ENCODE measurements at places on chromosomes 7 and 10. TPM values are rescaled to one million over a fixed set of nuclear protein-coding genes. Genes with fewer than 3 reads are reported as not detected.

Gene ZNF488
- 1.2 TPM for total RNA-seq

DNA sequence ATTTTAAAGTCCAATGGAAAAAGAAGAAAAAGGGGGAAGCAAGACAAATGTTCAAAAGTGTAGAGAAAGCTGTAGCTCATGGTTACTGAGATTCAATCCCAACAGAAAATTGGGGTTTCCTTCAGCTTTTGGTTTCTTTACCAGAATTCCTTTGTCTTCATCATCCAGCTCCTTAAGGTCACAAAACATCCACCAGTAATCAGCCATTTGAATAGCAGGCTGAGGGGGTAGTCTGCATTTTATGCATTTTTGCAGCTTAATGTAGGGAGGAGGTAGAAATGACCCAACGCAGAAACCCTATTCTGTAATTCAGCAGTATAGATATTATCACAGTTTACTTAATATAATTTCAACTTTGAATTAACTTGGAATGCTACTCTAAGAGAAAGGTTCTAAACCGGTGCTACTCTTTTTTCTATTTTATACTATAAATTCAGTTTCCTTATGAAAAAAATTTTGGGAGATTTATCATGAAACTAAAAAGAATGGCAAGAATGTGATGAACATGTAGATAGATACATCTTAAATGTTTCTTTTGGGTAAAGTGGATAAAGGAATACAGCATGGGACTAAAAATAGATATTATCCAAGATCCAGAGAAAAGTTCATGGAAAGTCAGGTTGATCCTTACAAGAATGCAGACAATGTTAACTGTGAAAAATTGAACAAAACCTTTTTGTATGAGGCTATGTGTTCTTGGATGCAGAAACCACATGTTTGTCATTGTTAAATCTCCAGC, 596.9 kb downstream of the PHTF2 start:
- H3K27ac ChIP-seq = no peak overlapping the region
- H3K4me3 ChIP-seq = no peak overlapping the region
- no peaks in the 10 kb centered on the region for H3K36me3 ChIP-seq

DNA sequence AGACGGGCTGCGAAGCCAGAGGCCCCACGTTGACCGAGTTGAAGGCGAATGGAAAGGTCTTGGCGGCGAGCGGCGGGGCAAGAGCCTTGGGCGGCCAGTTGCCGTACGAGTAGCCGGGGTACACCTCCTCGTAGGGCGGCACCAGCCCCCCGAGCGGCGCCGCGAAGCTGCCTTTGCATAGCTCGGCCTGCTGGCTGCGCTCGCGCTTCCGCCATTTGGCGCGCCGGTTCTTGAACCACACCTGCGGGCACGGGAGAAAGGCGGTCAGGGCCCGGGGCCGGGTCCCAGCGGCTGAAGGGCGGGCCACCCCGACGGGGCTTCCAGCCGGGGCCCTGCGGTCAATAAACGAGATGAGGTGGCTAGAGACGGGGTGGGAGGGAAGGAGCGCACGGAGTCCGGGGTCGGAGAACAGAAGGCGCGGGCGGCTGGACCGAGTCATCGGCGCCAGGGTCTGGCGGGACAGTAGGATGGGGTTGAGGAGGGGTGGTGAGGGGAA, 4.8 kb downstream of the ELOVL3 start:
- H3K27me3 ChIP-seq = peaks cover 31% of the 10 kb centered on the region
- DNase-seq = no peak
- H3K36me3 ChIP-seq = no peaks in the 10 kb centered on the region
- H3K4me3 ChIP-seq = peak overlapping the region; percentile 28

- H3K4me3 ChIP-seq = no peak overlapping the region
- H3K4me1 ChIP-seq = peaks cover 5% of the 10 kb centered on the region
- no peak overlapping the region for H3K27ac ChIP-seq
- peak; percentile 28 for DNase-seq
Measured at GRCh38 chr7:139854124-139854511, 25.1 kb downstream of the TBXAS1 start.

- H3K36me3 ChIP-seq = peaks cover 46% of the 10 kb centered on the region
- no peak overlapping the region for H3K4me3 ChIP-seq
- peak overlapping the region; percentile 7 for H3K27ac ChIP-seq
- peaks cover 60% of the 10 kb centered on the region for H3K4me1 ChIP-seq
Measured at GRCh38 chr10:112967200-112967599, 17.2 kb downstream of the TCF7L2 start.

Gene ACSM6
- total RNA-seq = not detected

GRCh38 chr10:4046030-4046429, 261.0 kb upstream of the KLF6 start:
- H3K27ac ChIP-seq = no peak overlapping the region
- no peaks in the 10 kb centered on the region for H3K27me3 ChIP-seq
- peaks cover 7% of the 10 kb centered on the region for H3K4me1 ChIP-seq
- no peak overlapping the region for H3K4me3 ChIP-seq
- DNase-seq = no peak

DNA sequence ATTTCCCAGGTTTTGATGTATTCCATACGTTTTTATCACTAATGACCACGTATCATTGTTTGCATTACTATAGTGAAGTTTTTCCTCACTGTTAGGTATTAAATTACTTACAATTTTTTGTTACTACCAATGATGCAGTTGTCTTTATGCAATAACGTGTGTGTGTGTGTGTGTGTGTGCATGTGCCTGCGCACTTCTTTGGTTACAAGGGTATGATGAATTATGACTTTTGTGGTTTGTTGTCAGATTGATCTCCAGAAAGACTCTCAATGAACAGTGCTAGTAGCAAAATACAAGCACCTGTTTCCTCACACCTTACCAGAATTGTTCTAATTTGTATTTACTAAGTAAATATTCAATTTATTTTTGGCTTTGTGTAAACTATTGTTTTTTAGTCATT, 51.5 kb downstream of the MCMBP start:
- no peak for DNase-seq
- no peaks in the 10 kb centered on the region for H3K4me1 ChIP-seq
- no peaks in the 10 kb centered on the region for H3K27me3 ChIP-seq
- H3K4me3 ChIP-seq = no peak overlapping the region
- H3K27ac ChIP-seq = no peak overlapping the region

DNA sequence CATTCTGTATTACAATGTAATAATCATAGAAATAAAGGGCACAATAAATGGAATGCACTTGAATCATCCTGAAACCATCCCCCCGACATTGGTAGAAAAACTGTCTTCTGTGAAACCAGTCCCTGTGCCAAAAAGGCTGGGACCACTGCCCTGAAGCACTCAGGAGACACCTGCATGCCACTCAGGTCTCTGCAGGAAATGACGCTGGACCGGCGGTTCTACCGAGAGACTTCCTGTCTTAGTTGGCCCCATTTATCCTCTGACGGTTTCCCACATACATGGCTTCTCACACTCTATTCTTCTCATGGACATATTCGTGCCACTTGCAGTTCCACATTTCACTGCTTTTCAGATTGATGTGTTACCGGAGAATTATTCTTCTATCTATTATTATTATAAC, 617.5 kb downstream of the SDK1 start:
- no peak overlapping the region for H3K27ac ChIP-seq
- H3K36me3 ChIP-seq = 0 out of 2 replicates have a peak, but pooled peaks cover 2% of the 10 kb centered on the region
- H3K4me1 ChIP-seq = peaks cover 39% of the 10 kb centered on the region

DNA sequence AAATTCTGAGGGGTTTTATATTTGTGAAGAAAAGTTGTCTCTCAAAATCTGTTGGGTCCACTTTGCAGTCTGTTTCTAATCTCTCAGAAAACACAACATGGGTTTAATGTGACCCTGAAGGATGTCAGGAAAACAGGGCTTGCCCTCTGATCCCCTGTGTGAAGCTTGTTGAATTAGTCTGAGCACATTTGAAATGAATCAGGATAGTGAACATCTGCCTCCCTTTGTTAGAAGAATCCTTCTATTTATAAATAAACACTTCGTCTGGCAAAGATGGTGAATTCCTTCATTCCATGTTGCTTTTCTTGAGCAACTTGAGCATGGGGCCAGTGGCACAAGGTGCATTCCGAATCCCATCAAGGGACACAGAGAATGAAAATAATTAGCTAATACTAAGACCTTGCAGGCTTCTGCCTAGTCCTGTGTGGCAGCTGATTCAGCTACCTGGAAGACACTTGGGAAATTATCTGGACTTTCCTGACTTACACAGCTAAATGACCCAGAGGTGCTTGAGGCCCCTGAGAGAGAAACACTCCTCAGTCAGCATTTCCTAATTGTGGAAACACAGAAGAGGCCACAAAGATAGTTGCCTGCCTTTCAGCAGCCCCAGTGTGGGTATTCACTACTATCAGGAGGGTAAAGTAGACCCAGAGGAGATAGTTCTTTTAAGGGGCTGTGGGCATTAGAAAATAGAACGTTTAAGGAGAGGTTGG, 305.5 kb downstream of the C7orf25 start:
- H3K27ac ChIP-seq = no peak overlapping the region
- no peaks in the 10 kb centered on the region for H3K36me3 ChIP-seq
- peaks cover 10% of the 10 kb centered on the region for H3K4me1 ChIP-seq
- DNase-seq = peak; percentile 15
- H3K4me3 ChIP-seq = no peak overlapping the region

- H3K36me3 ChIP-seq = peaks cover 57% of the 10 kb centered on the region
Measured at GRCh38 chr10:77827366-77827765, 99.2 kb downstream of the DLG5 start.

- peaks cover 63% of the 10 kb centered on the region for H3K4me1 ChIP-seq
- no peak overlapping the region for H3K4me3 ChIP-seq
- peak; percentile 99 for DNase-seq
Measured at GRCh38 chr7:539731-540411, 20.2 kb upstream of the PDGFA start.

Gene EPC1
- total RNA-seq = 43.9 TPM

DNA sequence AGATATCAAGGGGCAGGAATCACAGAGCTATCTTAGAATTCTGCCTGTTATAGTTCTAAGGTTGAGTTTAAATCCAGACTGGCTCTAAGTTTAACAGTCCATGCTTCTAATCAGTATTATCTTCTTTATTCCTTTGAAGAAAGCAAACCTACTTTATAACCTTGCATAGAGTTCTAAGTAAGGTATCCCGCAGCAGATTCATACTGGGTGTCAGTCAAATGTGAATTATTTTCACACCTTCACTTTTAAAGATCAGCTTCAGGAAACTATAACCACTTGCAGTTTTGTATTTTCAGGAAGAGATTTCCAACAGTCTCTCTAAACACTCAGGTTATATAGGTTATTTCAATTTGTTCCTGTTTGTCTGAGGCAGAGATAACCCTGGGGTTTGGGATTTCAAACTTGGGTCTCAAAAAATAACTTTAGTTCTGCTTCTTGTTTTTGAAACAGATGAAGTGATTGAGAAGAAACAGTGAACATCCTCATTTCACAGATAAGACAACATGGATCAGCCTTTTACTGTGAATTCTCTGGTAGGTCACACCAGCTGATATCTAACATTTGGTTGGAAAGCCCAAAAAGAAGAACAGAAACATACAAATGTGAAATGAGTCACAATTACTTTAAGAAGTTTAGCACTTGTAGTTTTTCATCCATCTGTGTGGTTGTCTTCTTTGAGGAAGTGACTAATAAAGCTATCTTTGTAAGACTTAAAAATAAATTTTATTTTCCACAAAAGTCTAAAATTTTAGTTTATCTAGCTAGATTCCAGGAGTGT, 21.4 kb downstream of the STAMBPL1 start:
- H3K27me3 ChIP-seq = no peaks in the 10 kb centered on the region
- no peak overlapping the region for H3K27ac ChIP-seq
- H3K36me3 ChIP-seq = peaks cover 25% of the 10 kb centered on the region
- DNase-seq = no peak
- H3K4me1 ChIP-seq = peaks cover 57% of the 10 kb centered on the region
- H3K4me3 ChIP-seq = no peak overlapping the region

GRCh38 chr10:43160921-43161255, 22.6 kb downstream of the CSGALNACT2 start:
- no peaks in the 10 kb centered on the region for H3K27me3 ChIP-seq
- no peak overlapping the region for H3K27ac ChIP-seq
- no peaks in the 10 kb centered on the region for H3K4me1 ChIP-seq
- H3K4me3 ChIP-seq = no peak overlapping the region
- H3K36me3 ChIP-seq = peaks cover 8% of the 10 kb centered on the region

- no peaks in the 10 kb centered on the region for H3K36me3 ChIP-seq
- DNase-seq = no peak
- H3K27ac ChIP-seq = no peak overlapping the region
- H3K4me3 ChIP-seq = no peak overlapping the region
- no peaks in the 10 kb centered on the region for H3K27me3 ChIP-seq
Measured at GRCh38 chr10:90775351-90776028, 82.3 kb downstream of the HTR7 start.

Gene EPHB6
- 0.82 TPM for total RNA-seq

Gene GPR15LG
- not detected for total RNA-seq

Gene LRCH4
- total RNA-seq = 17.0 TPM

DNA sequence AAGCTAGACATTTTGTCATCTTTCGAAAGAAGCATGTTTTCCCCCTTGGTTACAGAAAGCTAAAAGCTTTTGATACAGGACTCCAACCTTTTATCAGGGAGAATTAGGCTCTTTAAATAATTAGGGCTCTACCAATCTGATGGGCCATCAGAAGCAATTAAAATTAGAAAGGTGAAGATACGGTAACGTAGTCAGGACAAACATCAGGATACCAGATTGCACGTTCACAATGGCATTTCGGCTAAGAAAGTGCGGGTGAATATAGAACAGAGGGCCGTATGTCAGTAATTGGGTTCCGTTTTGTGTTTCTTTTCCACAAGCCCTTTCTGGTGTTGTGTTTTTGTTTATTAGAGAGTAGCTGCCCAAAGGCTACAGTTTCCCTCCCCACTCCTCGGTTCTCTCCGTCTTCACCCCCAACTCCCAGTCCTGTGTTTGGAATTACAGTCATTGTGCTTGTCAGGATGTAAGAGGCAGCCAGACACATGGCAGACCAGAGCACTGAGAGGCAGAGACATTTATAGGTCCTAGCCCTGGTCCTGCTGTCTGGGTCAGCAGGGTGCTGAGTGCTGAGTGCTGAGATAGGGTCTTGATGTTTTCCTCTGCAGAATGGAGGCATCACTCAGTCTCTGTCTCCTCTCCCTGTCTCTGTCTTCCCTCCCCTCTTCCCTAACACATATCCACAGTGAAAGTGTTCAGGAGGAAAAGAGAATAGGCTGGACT, 5.5 kb downstream of the PFKP start:
- no peaks in the 10 kb centered on the region for H3K27me3 ChIP-seq
- peak overlapping the region; percentile 15 for H3K27ac ChIP-seq
- peaks cover 75% of the 10 kb centered on the region for H3K36me3 ChIP-seq
- peaks cover 86% of the 10 kb centered on the region for H3K4me1 ChIP-seq
- no peak for DNase-seq
- H3K4me3 ChIP-seq = no peak overlapping the region

Gene FIGNL1
- 38.4 TPM for total RNA-seq

Gene TMEM213
- not detected for total RNA-seq

Gene CREB5
- 1.00 TPM for total RNA-seq

Gene SP4
- 13.6 TPM for total RNA-seq

DNA sequence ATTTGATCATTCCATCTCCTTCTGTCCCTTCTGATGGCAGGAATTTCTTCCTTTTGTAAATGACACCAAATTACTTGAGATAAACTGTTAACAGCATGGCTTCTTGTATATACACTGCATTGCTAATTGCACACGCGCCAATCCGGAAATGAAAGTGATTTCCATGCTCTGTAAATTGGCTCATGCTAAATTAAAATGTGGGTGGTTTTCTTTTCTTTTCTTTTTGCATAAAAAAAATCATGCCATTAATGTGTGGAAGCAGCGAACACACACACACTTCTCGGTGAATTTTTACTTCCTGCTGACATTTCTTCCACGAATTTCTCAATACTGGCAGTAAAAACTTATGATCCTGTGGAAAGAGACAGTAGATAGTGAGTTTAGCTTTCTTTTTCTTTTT, 123.1 kb upstream of the CCDC6 start:
- no peak overlapping the region for H3K4me3 ChIP-seq
- H3K27me3 ChIP-seq = peaks cover 6% of the 10 kb centered on the region
- no peaks in the 10 kb centered on the region for H3K36me3 ChIP-seq

All from SJSA1 (cell line).